ENCODE measurements at places on chromosomes 5 and 9. TPM values are rescaled to one million over a fixed set of nuclear protein-coding genes. Genes with fewer than 3 reads are reported as not detected.

- H3K27me3 ChIP-seq: peaks cover 8% of the 10 kb centered on the region
- no peaks in the 10 kb centered on the region for H3K36me3 ChIP-seq
- H3K4me3 ChIP-seq: peak overlapping the region; percentile 85
- no peak for DNase-seq
- H3K4me1 ChIP-seq: peaks cover 51% of the 10 kb centered on the region
These were observed 1.3 kb downstream of the ARSB start for GRCh38 chr5:78983601-78984438.

The MSMP gene
- not detected for total RNA-seq

- H3K4me1 ChIP-seq: no peaks in the 10 kb centered on the region
- H3K4me3 ChIP-seq: no peak overlapping the region
- no peak overlapping the region for H3K27ac ChIP-seq
- no peaks in the 10 kb centered on the region for H3K27me3 ChIP-seq
These were observed 226.0 kb downstream of the HINT1 start for GRCh38 chr5:130939059-130939458.

The NR6A1 gene
- total RNA-seq: 1.7 TPM

- peaks cover 58% of the 10 kb centered on the region for H3K4me1 ChIP-seq
- peaks cover 25% of the 10 kb centered on the region for H3K36me3 ChIP-seq
- no peak overlapping the region for H3K27ac ChIP-seq
- H3K4me3 ChIP-seq: no peak overlapping the region
These were observed 20.6 kb downstream of the GNAQ start for GRCh38 chr9:78011049-78011448.

The MCIDAS gene
- total RNA-seq: 0.10 TPM

GRCh38 chr5:135591277-135591676 lies 12.5 kb upstream of the CXCL14 start:
- H3K27me3 ChIP-seq: peaks cover 3% of the 10 kb centered on the region
- no peaks in the 10 kb centered on the region for H3K36me3 ChIP-seq
- no peak for DNase-seq
- H3K4me3 ChIP-seq: no peak overlapping the region
- H3K4me1 ChIP-seq: no peaks in the 10 kb centered on the region
- no peak overlapping the region for H3K27ac ChIP-seq

The TMEM215 gene
- total RNA-seq: not detected

- DNase-seq: no peak
- peaks cover 24% of the 10 kb centered on the region for H3K27me3 ChIP-seq
- H3K4me1 ChIP-seq: peaks cover 8% of the 10 kb centered on the region
These were observed 216.5 kb downstream of the PDZD2 start for GRCh38 chr5:31855134-31856040.

DNA sequence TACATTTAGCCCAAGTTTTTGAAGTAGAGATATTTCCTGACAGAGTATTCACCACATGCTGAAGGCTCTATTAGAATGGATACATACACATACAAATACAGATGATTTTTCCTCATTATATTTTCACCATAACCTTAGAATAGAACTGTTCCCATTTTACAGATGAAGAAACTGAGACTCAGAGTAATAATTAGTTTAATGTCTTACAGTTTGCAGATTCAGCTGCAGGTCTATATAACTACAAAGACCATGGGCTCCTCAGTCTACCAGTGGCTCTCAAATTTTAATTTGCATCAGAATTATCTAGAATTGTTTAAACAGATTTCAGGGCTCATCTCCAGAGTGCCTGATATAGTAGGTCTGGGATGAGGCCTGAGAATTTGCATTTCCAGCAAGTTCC lies 64.4 kb downstream of the GRAMD2B start:
- H3K4me3 ChIP-seq: no peak overlapping the region
- H3K4me1 ChIP-seq: no peaks in the 10 kb centered on the region
- no peak overlapping the region for H3K27ac ChIP-seq
- peaks cover 21% of the 10 kb centered on the region for H3K36me3 ChIP-seq

The SLC36A2 gene
- not detected for total RNA-seq

The PRDM9 gene
- not detected for total RNA-seq

The SPOCK1 gene
- not detected for total RNA-seq

Data from activated T-helper 1 cell treated with anti-CD3 and anti-CD28 coated beads, Interleukin-12 subunit alpha, Interleukin-12 subunit beta, Interleukin-2, Interleukin-4 antibody, amounts not matched to agents 30 ng/mL and 10 ng/mL and 1 ng/mL, durations not matched to agents 14 hours and 24 hours and 36 hours (primary cell).